Stimulated activated effector memory CD8-positive, alpha-beta T cell treated with anti-CD3 and anti-CD28 coated beads, Interleukin-12 subunit alpha, Interleukin-12 subunit beta, amount 100 ng/mL, for 72 hours (primary cell): ENCODE measurements at places on chromosomes 4 and X.

DNA sequence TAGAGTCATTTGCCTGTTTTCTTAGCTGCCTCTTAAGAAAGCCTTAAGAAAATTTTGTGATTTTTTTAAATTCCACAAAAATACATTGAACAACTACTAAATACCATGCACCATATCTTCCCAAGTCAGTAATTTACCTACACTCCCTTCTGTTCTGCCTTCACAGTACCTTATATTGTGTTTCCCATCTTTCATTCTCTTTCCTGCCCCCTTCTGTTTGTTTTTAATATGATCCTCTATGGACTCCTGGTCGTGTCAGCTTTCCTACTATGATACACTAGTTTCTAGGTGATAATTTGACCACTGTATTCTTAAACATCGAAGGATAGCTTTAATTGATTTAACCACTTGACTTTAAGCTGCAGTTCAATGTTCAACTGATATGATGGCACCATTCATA, 297.7 kb upstream of the HAND2 start:
- DNase-seq = no peak

- no peak for DNase-seq
Observed at GRCh38 chrX:42499620-42500019, 278.3 kb downstream of the PPP1R2C start.

GRCh38 chrX:97405031-97405660, 521.4 kb downstream of the RPA4 start:
- no peak for DNase-seq

GRCh38 chr4:110660755-110661154, 37.9 kb upstream of the PITX2 start:
- no peak for DNase-seq

- DNase-seq = no peak
Observed at GRCh38 chr4:109215506-109215905, 87.0 kb downstream of the COL25A1 start.
